Stimulated activated CD8-positive, alpha-beta memory T cell treated with anti-CD3 and anti-CD28 coated beads, Interleukin-4, amount 100 ng/mL, for 48 hours (primary cell): ENCODE measurements at places on chromosomes 11 and 22.

DNA sequence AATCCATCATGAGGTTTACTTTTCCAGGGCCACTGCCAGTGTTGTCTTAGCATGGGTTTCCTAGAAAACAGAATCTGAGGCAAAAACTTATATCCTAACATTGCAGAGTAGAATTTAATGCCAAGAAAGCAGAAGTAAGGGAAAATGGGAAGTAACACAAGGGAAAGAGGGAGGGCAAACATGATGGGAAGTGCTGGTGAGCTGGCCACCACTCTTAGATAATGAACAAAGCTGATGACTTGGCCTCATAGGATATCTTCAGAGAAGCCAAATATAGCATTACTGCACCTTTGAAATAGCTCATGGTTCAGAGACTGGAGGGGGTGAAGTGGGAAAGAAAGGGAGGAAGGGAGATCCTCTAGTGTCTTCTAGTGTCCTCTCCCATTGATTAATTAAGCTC, 24.8 kb upstream of the CALCB start:
- DNase-seq = no peak

DNA sequence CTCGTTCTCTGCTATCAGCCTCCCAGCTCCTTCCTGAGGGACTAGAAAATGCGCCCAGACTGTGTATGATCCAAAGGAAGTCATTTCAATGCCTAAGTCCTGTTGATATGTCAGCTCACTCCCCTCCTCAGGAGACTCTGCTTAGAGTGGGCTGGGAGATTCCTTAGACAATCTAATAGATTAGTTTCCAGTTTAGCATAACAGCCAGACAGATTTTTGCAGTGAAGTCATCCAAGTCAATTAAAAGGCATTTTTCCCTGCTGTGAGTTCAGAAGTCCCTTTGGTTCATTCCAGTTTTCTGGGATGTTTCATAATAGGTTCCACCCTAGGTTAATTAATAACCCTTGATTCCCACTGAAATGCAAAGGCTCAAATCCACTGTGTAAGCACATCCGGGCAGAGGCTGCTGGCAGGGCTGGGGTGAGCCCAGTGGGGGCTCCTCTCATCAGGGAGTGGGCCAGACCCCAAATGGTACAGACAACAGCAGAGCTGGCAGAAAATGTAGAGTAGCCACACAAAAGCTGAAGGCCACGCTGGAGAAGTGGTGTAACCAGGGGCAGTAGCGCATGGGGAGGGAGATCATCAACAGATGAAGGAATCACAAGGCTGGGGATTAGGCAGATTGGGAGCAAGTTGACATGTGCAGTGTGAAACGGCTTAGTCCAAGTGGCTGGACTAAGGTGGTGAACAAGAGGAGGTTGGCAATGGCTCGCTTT, 90.6 kb downstream of the SYN3 start:
- no peak for DNase-seq

GRCh38 chr11:34970480-34970879, 54.1 kb downstream of the PDHX start:
- no peak for DNase-seq

GRCh38 chr11:78138291-78138690, 1.1 kb downstream of the ALG8 start:
- DNase-seq = no peak

DNA sequence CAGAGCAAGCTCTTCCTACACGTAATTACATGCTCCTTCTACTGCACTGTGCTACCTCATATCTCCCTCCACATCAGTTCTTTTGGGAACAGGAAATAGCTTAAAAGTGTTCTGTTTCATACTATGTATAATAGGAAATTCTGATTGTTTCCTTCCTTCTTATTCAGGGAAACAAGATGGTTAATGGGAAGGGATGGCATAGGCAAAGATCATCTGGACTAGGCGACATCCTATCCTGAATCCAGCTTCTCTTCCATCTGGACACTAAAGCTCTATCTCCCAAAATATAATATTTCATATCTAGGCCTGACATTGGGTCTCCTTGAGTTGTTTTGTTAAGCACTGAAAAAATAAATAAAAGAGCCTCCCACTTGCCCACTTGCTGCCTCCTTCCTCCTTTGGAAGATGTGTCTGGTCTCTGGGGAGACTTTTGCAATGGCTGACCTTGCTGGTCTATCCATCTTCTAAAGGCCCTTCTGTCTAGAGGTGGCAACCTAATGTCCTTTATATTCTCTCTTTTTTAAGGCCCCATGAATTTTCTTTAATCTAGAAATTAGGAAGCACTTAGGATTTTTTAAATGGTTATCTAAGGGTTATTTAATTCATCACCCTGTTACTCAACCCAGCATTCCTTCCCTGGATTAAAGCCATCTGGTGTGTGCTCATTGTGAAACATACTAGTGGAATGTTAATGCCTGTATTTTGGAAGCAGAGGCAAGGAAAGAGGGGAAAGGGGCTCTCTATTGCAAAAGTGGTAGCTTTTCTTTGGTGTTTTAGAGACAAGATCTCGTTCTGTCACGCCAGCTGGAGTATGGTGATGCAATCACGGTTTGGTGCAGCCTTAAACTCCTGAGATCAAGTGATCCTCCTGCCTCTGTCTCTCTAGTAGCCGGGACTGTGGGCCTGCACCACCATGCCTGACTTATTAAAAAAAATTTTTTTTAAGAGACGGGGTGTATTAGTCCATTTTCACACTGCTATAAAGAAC, 20.6 kb downstream of the CLMP start:
- no peak for DNase-seq

- DNase-seq = no peak
Measured at GRCh38 chr22:27057717-27058116, 400.3 kb downstream of the MIAT start.

DNA sequence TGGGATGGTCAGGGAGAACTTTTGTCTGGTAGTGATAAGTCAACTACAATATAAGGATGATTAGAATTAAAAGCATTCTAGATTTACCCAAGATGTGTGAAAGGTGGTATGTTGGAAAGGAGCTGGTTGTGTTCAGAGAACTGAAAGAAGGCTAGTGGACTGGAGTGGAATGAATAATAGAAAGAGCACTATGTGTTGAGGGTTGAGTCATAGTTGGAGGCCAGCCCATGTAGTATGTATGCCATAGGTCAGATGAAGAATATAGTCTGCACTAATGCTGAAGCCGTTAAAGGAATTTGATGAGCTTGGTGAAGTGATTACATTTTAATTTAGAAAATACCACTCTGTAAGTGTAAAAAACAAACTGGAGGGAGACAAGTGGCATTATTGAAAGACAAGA, 514.1 kb downstream of the CNTN5 start:
- no peak for DNase-seq

DNA sequence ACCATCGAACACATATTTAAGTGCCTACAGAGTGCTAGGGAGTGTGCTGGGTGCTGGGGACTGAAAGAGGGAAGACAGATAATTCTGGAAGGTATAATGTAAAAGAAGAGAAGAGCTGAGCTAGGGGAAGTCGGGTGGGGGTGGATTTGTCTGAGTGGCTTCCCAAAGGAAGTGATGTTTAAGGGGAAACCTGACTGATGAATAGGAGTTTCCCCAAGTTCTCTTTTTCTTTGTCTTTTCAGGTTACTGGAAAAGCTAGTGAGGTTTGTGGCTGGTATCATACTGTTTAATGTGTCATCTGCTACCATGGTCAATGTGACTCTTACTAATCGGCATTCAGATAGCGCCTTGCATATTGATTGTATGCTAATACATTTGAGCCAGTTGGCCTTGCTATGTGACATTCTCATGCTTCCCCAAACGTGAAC, 151.6 kb upstream of the MTMR2 start:
- peak; percentile 45 for DNase-seq

DNA sequence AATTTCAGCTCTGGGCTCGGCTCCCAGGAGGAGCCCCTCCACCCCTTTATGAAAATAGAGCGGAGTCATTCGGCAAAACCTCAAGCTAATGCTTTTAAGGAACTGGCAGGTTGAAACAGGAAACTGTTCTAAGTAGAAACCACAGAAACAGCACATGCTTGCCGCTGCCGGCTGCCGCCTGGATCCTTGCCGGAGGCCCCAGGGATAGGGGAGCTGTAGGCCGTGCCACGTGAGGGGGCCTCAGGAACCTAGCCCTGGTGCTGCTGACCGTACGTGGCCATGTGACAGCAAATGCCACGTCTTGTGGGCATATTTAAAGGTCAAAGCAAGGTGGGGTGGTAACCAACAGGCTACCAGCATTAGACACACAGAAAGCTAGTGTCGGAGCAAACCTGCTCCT, 77.9 kb upstream of the TIMP3 start:
- peak; percentile 59 for DNase-seq

DNA sequence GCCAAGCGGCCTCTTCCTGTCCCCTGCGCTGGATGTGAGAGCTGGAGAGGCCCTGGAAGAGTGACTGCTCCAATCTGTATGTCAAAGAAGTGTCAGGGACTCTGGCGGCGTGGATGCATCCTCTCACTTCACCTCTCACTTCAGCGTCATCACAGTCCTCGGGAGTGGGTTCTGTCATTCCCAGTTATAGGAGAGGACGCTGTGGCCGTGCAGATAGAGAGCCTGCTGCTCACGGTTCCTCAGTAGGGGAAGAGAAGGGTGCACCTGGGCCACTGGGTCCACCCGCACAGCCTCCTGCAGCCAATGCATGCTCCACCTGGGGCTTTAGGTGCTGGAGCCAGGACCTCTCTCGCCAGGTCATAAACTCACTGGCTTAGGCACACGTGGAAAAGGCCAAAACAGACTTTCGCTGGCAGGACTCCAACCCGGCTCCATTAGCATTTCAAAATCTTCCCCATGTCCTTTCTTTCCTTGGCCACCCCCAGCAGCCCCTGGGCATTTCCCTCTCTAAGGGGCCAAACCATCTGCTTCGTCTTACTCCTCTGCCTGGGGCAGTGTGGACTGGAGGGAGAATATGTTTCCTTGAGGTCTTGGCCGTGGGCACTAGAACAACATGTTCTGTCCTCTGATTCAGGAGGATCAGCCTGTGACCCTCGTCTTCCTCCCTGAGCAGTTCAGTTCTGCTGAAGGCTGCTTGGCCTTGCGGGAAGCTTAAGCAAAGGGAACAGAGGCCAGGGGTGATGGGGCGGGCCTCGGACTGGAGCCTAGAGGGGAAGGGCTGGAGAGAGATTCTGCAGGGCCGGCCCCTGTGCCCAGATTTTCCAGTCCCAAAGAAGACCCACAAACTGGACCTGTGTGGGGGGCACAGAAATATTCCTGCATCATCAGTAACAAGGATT, 57.8 kb downstream of the ST14 start:
- DNase-seq = no peak

DNA sequence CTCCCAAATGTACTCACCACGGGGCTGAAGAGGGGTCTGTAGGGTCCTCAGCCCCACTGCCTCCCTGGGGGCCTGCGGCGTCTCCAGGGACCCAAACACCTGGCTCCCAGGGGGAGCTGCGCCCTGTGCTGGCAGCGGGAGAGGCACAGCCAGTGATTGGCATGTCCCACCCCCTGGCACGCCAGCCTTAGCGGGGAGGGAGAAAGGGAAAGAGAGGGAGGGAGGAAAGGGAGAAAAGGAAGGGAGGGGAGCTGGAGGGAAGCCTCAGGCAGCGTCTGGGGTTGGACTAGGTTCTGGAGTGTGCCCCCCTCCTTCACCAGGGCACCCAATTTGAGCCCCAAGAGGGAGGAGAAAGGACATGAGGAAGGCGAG, at the start of gene CHRM1:
CHRM1 (minus strand) TSS at position 163 of the 372 bp plus-strand sequence. CDS start 10,263 bp downstream, outside the sequence.
- DNase-seq = no peak

GRCh38 chr11:93285430-93285829, 45.1 kb upstream of the DEUP1 start:
- no peak for DNase-seq

DNA sequence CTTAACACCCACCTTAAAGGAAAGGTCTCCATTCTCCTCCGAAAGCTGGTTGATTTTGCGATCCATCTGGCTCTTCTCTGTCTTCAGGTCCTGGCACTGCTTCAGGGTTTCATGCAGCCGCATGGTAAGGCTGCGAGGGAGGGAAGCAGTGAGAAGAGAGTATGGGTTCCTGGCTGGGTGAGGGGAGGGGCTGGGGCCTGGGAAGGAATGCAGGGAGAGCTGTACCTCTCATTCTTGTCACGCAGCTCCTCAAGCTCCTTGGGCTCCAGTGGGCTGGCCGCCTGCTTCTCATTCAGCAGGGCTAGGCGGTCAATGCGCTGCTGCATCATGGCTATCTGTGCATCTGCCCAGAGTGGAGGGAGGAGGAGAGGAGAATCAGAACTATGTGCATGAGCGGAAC, 19.5 kb downstream of the IL18BP start:
- no peak for DNase-seq

GRCh38 chr11:115075356-115075755, 397.0 kb downstream of the NXPE2 start:
- DNase-seq = no peak

DNA sequence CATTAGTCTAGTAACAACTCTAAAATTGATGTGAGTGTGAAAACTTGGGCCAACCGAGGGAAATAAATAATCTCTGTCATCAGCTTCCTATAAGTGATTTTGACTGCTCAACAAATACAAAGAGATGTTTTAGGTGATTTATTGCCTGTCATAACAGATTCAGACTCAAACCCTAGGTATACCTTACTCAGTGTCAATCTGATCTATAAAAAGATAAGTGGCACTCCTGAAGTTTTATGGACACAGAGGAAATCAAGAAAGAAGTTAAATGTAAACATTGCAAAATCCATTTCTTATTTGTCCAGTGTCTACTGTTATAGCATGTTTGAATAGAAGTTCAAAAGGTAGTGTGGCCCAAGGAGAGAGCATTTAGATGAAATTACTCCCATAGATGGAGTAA, 30.4 kb upstream of the TYR start:
- no peak for DNase-seq

DNA sequence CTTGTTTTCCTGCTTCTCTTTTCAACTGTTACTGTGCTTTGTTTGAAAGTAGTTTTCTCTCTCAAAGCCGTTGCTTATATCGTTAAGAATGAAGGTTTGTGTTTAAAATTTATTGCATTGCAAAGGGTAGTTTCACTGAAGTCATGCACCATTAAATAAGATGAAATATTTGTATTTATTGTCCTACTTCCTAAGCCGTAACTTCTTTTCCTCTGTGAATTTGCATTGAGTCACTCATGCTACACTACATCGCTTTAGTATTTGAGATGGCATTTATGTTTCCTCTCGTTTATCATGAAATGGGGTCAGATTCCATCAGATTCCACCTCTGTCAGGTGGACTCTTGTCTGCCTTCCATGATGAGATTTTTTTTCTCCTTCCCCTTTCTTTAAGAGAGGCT, 65.8 kb upstream of the RASSF10 start:
- DNase-seq = no peak

- no peak for DNase-seq
Measured at GRCh38 chr22:47388331-47388730, 625.9 kb downstream of the TBC1D22A start.
